ENCODE measurements at places on chromosomes 1 and 21.
A peak's percentile ranks its signal among the peaks of the same experiment; 100 is the strongest.

DNA sequence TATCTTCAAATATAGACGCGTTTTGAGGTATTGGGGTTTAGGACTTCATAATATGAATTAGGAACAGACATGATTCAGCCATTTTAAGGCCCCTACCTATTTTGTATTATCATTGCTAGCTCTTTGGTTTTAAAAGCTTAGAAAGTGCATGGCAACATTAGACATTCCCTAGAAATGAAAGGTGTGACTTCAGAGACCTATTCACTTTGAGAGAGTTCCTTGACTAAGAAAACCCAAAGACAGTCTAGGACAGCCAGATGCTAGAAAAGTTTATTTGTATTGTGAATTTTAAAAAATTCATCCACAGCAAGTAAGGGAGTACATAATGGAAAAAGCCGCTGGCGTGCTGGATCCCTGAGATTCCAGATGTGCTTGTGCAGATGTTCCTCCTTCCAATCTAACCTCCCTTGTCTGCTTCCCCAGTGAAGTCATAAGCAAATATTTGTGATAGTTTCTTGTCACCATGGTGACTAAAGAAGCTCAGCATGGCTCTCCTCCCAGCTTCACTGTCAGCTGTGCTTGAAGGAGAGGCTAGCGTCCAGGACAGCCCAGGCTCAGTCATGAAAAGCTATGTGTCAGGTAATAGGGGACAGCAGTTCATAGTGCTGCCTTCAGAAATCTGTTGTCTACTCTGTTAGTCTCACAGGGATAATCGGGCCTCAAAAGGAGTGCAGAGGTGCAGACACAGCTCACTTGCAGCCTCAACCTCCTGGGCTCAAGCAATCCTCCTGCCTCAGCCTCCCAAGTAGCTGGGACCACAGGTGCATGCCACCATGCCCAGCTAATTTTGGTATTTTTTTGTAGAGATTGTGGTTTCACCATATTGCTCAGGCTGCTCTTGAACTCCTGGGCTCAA lies 34.8 kb downstream of the KPNA6 start:
- no peak for DNase-seq

GRCh38 chr1:17895401-17895800 lies 140.3 kb downstream of the ACTL8 start:
- no peak for DNase-seq

DNA sequence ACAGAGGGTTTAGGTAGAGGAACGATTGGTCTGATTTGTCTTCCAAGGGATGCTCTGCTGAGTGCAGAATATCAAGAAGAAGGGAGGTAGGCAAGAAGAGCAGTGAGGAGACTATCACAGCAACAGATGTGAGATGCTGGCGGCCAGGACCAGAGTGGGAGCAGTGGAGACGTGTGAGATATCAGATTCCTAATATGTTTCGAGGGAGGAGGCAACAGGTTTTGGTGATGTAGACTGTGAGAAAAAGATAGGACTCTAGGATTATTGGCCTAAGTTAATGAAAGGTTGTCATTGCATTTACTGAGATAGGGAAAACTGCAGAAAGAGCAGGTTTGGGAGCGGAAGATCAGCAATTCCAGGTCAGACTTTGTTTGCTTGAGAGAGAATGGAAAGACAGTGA lies 182.9 kb downstream of the FMN2 start:
- no peak for DNase-seq

GRCh38 chr1:172269644-172270043 lies 150.8 kb upstream of the C1orf105 start:
- DNase-seq, result no peak

- DNase-seq, result no peak
These were observed 57.4 kb upstream of the SIPA1L2 start for GRCh38 chr1:232687304-232687703.

DNA sequence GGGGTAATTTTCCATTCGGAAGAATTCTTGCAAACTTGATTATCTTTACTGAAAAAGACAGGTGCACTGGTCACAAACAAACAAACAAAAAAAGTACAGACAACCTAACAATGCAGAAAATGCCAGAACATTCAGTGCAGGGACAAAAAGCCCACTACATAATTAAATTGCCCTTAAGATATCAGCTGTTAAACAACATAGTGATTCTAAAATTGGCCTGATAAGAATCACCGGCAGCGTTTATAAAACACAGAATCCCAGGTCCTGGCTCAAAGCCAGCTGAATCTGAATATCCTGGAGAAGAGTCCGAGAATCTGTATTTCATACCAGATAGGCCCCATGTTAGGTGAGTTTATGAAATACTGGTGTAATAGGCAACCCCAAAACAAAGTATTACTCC lies 6.1 kb downstream of the PLPP3 start:
- DNase-seq, result no peak

- no peak for DNase-seq
These were observed 79.0 kb downstream of the GTF2B start for GRCh38 chr1:88812366-88812765.

DNA sequence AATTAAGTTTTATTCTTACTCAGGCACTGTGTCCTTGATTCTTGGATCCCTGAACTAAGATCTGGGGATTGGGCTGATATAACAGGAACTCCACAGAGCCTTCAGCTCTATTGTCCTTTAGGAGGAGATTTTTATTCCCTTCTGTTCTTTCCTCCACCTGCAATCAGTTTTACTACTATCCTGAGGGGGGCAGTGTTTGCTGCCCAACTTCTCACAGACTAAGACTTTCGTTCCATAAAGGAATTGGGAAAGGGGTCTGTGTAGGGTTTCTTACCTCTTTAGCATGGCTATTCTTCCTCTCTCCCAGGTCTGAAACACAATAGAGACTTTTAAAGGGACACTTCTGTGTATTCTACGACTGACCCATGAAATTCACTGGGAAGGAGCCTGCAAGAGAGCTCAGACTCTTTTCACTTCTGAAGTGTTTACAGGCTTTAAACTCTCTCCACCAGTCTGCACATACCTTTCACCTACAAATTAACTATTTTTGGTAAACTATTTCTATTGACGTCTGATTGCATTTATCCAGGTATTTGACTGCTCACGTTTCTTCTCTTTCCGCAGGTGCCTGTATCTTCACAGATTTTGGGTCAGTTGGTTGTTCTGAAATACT lies 103.3 kb upstream of the DEPDC1 start:
- DNase-seq, result peak; percentile 8

GRCh38 chr1:61182049-61182448 lies 99.7 kb downstream of the NFIA start:
- DNase-seq, result peak; percentile 40

- DNase-seq, result no peak
These were observed 801 bp upstream of the DDAH1 start for GRCh38 chr1:85465786-85466134.

DNA sequence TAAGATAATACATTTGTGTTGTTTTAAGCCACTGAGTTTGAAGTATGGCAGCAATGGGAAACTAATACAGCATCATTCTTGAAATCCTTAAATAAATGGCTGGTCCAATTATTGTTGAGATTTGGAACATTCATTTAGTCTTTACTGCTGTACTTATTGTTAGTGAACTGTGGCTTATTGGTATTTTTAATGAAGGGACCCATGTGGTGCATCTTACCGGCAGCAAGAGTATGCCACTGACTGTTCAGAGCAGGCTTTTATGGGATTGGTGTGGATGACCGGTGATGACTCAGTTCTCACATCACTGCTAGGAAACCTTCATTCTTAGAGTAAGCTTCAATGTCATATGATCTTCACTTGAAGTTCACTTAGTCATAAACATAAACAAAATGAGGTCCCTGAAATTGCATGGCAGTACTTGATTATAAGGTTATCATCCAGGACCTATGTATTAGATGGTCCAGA lies 31.5 kb downstream of the PRKAA2 start:
- DNase-seq, result peak; percentile 37

GRCh38 chr1:165531021-165531420 lies 12.8 kb upstream of the LRRC52 start:
- no peak for DNase-seq

DNA sequence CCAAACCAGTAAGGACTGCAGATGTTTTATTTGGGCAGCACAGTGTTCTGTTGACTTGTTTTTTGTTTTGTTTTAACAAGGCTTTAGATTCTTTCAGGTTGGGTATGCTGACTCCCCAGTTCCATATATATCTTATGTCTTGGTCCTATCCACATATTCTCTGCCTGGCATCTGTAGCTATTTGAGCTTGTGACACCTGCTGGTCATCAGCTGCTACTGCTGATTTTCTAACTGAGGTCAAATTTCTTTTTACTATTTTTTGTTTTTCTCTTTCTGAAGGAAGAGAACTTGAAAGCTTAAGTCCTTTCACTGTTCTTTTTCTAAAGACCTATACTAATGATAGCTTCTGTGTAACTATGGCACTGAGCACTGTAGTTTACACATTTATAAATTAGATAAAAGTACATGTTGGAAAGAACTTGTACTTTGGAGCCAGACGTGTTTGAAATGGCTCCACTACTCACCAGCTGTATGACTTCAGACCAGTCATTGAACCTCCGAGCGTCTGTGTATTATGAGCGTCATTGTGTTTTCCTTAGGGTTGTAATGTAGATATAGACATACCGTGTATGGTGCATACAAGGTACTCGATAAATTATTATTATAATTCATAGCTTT lies 109.4 kb downstream of the NRDC start:
- DNase-seq, result peak; percentile 59

- peak; percentile 71 for DNase-seq
These were observed 16.8 kb downstream of the LAMC1 start for GRCh38 chr1:183039985-183040447.

GRCh38 chr1:43510621-43511020 lies 20.1 kb upstream of the PTPRF start:
- no peak for DNase-seq

GRCh38 chr1:9912264-9912936 lies 2.3 kb upstream of the CTNNBIP1 start:
- DNase-seq, result no peak

GRCh38 chr1:50488876-50489275 lies 65.6 kb upstream of the DMRTA2 start:
- DNase-seq, result no peak

DNA sequence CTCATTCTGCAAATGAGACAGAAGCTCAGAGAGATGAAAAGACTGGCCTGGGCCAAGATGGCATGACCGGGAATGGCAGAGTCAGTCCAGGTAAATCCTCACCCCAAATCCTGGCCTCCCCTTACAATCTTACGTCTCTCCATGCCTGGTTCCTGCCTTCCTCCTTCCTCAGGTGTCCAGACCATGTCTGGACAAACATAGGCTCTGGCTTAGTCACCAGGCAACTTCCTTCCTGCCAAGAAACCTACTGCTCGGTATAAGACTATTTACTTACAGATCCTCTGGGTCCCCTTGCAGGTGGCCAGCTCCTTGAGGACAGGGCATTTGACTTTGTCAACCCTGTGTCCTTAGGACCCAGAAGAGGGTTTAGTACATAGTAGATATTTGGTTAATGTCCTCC lies 69.4 kb upstream of the ROR1 start:
- no peak for DNase-seq

DNA sequence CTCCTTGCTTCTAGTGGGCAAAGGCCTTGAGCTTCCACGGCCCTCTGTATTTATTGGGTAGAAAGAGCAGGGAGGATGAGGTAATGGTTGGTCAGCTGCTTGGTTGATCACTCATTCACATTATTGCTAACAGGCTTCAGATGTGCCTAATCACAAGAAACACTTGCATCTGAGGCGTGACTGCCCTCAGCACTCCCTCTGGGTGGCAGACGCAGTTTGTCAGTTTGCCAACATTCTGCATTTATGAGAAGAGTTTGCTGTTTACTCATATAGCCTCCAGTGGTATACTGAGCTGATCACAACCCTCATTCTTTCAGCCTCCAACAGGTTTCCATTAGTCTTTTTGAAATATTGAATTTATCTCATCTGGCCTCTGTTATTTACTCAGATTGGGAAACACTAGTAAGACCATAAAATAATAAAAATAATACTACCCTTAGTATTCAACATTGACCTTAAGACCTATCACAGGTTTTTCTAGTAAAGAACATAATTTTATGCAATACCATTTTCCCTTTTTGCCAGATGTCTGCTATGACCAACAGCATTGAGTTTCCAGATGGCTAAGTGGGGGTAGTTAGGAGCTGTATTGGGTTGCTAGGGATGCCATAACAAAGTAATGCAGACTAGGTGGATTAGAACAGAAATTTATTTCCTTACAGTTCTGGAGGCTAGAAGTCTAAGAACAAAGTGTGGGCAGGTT lies 53.3 kb downstream of the PTGFR start:
- no peak for DNase-seq

- DNase-seq, result no peak
These were observed 174.1 kb downstream of the FOXD2 start for GRCh38 chr1:47611992-47612391.

- DNase-seq, result no peak
These were observed 98.8 kb upstream of the ZBTB40 start for GRCh38 chr1:22352896-22353295.

DNA sequence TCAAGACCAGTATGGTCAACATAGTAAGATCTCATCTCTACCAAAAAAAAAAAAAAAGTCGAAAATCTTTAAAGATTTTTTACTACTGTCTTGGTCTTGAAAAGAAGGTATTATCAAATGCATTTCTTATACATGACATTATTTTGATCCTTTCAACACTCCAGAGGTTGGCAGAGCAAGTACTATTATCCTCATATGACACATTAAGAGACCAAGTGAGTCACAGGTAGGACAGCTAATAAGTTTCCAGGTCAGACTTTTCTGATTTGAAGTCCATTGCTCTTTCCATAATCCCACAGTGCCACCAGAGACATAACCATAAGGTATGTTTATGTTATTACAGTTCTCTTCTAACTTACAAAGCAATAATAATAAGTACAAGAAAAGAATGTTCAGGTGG lies 15.2 kb downstream of the DBT start:
- DNase-seq, result no peak

DNA sequence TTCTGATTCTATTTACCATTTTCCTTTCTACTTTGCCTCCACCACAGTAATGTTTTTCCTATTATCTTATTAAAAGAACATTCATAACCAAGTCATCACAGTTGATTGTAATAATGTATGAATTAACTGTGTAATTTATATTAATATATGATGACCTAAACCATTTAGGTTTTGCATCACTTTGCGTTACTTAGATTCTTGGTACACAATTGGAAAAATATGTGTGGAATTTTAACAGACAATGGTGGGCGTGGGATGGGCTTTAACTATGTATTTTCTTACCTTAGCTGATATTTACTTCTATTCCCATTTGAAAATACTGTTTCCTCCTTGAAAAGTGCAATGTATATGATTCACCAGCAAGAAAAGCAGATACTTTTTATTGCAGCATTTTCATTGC lies 3.6 kb downstream of the KRTAP21-3 start:
- no peak for DNase-seq

- DNase-seq, result no peak
These were observed 58.8 kb downstream of the TOR1AIP2 start for GRCh38 chr1:179818743-179819173.

- DNase-seq, result no peak
These were observed 971 bp upstream of the RNF2 start for GRCh38 chr1:185044387-185044786.

- DNase-seq, result no peak
These were observed 933 bp upstream of the FTCD start for GRCh38 chr21:46156378-46156645.

DNA sequence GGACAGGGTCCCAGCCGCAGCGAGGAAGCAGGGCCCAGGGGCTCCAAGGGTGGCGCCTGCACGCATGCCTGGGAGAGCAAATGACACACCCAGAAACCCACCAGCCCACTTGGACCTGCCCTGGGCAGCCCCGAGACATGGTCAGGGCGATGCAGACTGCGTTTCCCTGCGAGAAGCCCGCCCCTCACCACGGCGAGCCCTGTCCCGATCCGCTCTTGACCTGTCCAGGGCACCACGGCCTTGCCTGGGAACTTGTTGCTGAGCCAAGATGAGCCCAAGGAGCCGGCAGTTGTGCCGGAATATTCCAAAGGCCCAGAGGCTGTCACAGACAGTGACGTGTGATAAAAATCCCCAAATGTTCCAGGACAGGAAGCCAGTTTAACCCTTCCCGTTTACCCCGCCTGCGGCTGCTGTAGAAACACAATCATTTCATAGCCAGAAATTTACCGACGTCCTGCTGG lies 78.1 kb downstream of the SIK1 start:
- no peak for DNase-seq

Data from COLO829 (cell line).